Psoas muscle (tissue), 8 donors: ENCODE measurements at places on chromosomes 1 and 21. TPM values are rescaled to one million over a fixed set of nuclear protein-coding genes. Genes with fewer than 3 reads are reported as not detected.
A peak's percentile ranks its signal among the peaks of the same experiment; 100 is the strongest.

The AGMAT gene
- 7.2 TPM for polyA plus RNA-seq

DNA sequence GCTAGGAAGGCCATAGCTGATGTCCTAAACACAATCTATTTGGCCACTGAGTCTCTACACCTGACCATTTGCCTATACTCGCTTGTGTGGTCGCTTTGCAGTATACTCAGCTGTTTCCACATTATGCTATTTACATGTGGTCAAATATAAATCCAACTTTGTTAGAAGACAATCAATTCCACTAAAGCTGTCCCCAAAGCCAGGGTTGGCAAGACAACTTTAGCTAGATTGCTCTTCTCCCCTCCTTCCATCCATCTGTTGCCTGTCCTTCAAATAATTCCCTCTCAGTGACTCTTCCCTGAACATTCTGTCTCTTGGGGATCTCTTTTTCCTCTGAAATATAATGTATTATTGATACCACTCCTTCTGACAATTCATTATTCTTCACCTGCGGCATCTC, 30.1 kb downstream of the AVPR1B start:
- no peak for DNase-seq

GRCh38 chr1:173415490-173415889, 61.6 kb upstream of the PRDX6 start:
- no peak for DNase-seq

The IFI16 gene
- polyA plus RNA-seq, result 13.0 TPM

GRCh38 chr1:53278298-53278725, 40.0 kb upstream of the MAGOH start:
- DNase-seq, result peak; percentile 42

DNA sequence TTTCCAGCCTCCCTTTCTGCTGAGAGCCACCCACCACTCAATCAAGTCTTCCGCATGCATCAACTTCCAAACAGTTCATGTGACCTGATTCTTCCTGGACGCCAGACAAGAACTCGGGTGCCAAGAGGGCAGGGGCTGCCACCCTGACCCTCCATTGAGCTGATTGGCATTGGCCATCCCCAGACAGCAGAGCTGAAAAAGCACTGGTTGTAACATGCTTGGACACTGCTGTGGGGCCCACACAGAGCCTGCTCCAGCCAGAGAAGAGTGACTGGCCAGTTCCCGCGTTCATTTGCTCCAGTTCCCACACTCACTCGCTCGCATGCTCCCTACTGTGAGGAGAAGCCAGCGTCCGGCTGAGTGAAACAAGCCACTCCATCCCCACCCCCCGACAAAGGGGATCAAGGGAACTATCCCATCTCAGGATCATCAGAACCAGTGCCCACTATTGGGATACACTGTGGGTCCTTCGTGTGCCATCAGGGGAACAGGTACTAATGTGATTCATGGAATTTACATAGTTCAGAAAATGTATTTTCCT, 420.3 kb downstream of the NPHP4 start:
- DNase-seq, result no peak

The NDC1 gene
- polyA plus RNA-seq, result 12.1 TPM

DNA sequence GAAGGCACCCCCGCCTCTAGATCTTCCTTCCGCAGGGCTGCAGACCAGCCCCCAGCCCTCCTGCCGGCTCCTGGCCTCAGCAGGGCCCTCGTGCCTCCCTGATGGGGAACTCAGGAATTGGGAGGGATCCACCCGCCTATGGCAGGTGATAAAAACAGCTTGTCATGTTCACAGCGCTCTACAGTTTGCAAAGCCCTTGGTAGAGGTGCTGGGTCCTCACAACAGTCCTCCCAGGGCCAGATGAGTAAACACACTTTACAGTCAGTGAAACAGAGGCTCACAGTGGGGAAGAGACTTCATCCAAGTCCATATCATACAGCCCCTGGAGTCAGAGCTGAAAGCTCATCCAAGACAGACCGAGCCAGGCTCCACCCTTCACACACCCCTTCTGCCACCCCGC, 97.0 kb upstream of the IFFO2 start:
- no peak for DNase-seq

The SELE gene
- polyA plus RNA-seq, result 0.17 TPM

The FBXO28 gene
- 16.8 TPM for polyA plus RNA-seq

GRCh38 chr1:111289371-111289770, 1.3 kb upstream of the CHIA start:
- DNase-seq, result no peak

- no peak for DNase-seq
Measured at GRCh38 chr1:167695147-167695546, 26.6 kb upstream of the MPZL1 start.

DNA sequence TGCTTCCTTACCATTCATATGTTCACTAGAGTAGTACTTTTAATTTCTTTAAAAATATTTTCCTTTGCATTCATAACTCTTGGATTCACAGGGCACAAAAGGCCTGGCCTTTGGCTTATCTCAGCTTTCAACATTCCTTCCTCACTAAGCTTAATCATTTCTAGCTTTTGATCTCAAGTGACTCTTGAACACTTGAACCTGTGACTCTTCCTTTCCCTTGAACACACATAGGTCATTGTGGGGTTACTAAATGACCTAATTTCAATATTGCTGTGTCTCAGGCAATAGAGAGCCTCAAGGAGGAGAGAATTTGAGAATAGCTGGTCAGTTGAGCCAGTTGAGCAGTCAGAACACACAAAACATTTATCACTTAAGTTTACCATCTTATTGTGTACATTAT, 49.9 kb downstream of the COL11A1 start:
- no peak for DNase-seq

The FCRL5 gene
- 0.04 TPM for polyA plus RNA-seq

DNA sequence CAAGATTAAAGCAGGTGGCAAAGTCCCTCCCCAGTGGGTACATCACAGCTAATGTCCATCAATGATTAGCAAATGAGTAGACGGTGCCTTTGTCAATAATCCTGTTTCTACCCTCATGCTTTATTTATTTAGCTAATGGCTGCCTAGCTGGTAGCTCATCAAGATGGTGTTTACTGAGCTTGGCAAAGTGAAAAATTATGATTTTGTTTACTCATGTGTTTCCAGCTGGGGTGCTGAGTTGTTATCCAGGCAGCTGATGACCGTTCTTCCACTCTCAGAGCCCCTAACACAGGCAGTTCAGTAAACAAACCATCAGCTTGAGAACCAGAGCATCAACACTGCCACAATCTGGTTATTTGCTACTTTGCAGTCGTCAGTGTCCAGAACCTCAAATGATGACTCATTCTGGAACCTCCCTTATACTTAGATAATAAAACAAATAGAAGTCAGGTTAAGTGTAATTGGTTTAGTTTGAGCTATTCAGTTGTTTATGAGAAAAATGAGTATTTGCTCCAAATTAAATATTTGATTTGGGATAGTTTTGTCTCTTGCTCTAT, 163.9 kb downstream of the ST6GALNAC5 start:
- no peak for DNase-seq

- no peak for DNase-seq
Measured at GRCh38 chr21:27023186-27023585, 56.3 kb upstream of the ADAMTS5 start.

DNA sequence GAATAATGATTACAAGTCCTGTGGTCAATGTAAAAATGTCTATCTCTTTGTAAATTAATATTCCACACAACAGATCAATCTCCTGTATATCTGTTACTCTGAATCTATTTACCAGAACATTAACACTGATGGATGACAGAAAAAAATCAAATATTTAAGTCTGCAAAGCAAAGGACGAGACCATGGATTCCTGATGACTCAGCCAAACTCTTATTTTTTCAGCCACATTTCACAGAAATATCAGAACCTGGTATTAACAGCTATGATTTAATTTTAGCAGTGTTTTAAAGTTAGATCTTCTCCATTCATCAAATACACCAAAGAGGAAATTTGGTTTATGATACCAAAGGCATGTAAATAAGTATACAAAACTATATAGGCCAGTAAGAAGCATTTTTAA, 46.1 kb downstream of the FAF1 start:
- DNase-seq, result no peak

The TLCD4 gene
- 0.69 TPM for polyA plus RNA-seq

The GJA9 gene
- not detected for polyA plus RNA-seq

GRCh38 chr1:230109895-230110667, 43.0 kb downstream of the GALNT2 start:
- no peak for DNase-seq

DNA sequence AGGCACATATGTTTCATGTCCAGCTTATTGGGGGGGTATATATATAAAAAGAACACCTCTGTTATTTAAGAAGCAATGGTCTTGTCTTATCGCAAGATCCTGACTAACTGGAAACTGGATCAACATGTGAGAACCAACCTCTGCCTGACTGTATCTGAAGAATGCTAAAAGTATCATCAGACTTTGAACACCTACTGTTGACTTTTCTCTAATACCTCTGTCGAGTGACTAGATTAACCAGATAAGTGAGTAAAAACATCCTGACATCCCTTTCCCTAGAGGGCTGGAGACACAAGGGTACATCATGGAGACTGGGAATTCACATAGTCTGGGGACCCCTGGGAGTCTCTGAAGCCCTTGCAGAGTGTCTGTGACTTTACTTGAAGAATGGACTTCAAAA, 26.3 kb upstream of the PIGC start:
- no peak for DNase-seq

GRCh38 chr1:245332513-245332912, 177.7 kb downstream of the KIF26B start:
- no peak for DNase-seq

- no peak for DNase-seq
Measured at GRCh38 chr21:41048145-41048544, 119.8 kb upstream of the BACE2 start.

GRCh38 chr1:27009601-27010197, 3.0 kb downstream of the TENT5B start:
- no peak for DNase-seq

DNA sequence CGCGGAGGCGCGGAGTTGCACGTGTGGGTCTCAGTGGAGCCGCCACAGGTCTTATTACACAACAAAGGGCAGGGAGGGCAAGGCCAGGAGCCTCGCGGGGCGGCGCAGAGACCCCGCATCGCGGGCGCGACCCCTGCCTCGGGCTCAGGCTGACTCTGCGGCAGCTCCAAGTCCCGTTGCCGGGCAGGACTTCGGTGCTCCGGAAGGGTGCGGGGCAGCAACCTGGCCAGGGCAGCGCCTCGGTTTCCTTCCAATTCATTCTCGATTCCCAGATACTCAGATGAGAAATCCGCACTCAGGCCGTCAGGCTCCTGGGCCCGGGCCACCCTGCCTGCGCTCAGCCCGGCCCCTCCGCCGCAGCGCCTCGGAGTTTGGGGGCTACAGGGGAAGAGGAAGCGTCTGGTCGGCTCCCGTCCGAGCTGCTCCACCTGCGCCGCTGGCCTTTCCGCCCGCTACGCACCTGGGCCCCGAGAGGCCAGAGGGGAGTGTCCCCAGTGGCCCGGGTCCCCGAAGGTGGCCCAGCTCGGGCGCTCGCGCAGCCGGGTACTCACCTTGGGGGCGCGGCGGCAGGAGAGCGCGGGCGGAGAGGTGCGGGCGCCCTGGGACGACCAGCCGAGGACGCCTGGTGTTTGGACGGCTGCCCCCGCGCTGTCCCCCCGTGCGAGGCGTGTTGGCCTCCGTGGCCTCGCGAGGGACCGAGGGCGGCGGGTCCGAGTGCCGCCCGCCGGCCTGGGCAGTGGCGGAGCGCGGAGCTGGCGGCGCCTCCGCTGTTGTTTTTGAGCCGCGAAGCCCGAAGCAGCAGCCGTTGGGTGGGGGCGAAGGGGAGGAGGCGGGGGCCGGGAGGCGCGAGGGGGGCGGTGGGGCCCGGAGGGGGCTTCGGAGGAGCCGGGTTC, 1.1 kb upstream of the PRDM16 start:
- no peak for DNase-seq

- DNase-seq, result no peak
Measured at GRCh38 chr1:118151312-118151937, 33.6 kb downstream of the SPAG17 start.

The TRIM58 gene
- polyA plus RNA-seq, result 0.08 TPM

The CNTN2 gene
- not detected for polyA plus RNA-seq

- no peak for DNase-seq
Measured at GRCh38 chr1:10613340-10613739, 138.6 kb downstream of the PEX14 start.

GRCh38 chr1:232252546-232253118, 377.3 kb downstream of the SIPA1L2 start:
- no peak for DNase-seq

- no peak for DNase-seq
Measured at GRCh38 chr1:53122961-53123413, 19.5 kb downstream of the SLC1A7 start.

GRCh38 chr1:94236630-94237290, 624 bp downstream of the ARHGAP29 start:
- DNase-seq, result peak; percentile 79
